ENCODE measurements at places on chromosomes 12 and 14. TPM values are rescaled to one million over a fixed set of nuclear protein-coding genes. Genes with fewer than 3 reads are reported as not detected.

- no peak for DNase-seq
- peaks cover 42% of the 10 kb centered on the region for H3K27me3 ChIP-seq
- H3K4me3 ChIP-seq: no peak overlapping the region
- peaks cover 16% of the 10 kb centered on the region for H3K4me1 ChIP-seq
- no peaks in the 10 kb centered on the region for H3K36me3 ChIP-seq
- no peak overlapping the region for H3K27ac ChIP-seq
Observed at GRCh38 chr12:6696690-6697583, 3.7 kb downstream of the PIANP start.

DNA sequence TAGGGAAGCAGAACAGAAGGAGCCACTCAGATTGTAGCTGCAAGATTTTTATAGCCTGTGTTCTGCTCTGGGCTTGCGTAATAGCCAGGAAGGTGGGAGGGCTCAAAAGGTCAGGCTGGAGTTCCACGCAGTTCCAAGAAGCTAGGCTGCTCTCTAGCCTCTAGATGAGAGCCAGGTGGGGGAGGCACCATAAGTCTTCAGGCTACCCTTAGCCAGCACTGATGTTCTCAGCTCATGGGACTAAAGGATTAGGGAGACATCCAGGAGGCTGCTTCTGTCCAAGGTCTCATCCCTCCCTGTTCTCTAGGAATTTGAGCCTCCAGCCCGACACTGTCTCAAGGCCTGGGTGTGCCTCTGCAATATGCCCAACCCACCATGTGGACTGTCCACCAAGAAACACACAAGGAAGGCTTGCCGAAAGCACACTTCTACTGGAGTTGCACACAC lies 1.7 kb downstream of the LMBR1L start:
- H3K4me3 ChIP-seq: peak overlapping the region; percentile 97
- no peaks in the 10 kb centered on the region for H3K27me3 ChIP-seq
- H3K36me3 ChIP-seq: peaks cover 12% of the 10 kb centered on the region
- H3K4me1 ChIP-seq: peaks cover 24% of the 10 kb centered on the region

DNA sequence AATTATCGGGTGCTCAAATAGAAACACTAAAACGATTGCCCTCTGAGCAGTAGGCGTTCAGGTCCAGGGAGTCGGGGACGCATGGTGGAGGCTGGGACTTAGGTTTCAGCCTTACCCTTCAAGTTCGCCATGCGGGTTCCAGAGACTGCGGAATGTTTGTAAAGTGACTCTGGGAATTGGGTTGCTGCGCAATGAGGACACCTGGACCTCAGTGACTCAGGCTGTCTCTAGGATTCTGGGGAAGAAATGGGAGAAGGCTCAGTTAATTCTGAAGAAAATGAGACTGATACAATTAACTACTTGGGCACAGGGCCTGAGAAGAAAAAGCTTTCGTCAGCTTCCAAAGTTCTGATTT lies 1.1 kb downstream of the LGALS3 start:
- peaks cover 26% of the 10 kb centered on the region for H3K4me1 ChIP-seq
- no peak for DNase-seq
- H3K27me3 ChIP-seq: peaks cover 20% of the 10 kb centered on the region

DNA sequence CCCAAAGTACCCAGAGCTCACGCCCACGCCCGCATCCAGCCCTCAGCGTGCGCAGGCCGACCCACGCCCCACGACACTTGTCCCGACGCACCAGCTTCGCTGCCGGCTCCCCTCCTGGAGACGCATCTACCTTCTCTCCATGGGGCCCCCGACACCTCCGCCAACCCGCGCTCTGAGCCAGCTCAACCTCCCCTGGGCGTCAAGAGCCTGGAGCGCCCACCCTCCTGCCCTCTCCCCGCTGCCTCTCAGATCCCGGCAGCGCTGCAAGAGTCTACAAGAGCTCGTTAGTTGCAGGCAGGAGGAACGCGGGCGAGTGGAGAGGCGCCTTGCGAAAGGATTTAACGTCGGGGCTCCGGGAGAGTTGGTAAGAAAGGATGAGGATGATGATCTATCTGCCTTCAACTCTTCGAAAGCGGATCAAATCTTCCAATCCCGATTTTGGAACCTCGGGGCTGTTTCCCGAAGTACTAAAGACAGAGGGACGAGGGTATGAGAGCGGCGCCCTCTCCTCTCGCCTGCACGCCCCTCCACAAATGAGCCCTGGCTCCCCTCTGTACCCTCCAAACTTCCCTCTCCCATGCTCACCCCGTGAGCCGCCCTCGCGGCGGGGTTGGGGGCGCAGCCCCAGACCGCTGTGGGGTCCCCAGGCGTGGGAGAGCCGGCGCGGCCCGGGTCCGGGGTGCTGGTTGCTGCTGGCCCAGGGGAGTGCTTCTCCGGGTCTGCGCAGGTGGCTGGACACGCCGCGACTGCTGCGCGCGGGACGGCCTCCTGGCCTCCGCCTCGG lies 979 bp downstream of the LTBP2 start:
- H3K27me3 ChIP-seq: peaks cover 51% of the 10 kb centered on the region
- H3K36me3 ChIP-seq: no peaks in the 10 kb centered on the region
- no peak for DNase-seq
- H3K27ac ChIP-seq: no peak overlapping the region
- peak overlapping the region; percentile 44 for H3K4me3 ChIP-seq

GRCh38 chr12:28827861-28828260 lies 321.2 kb upstream of the FAR2 start:
- no peaks in the 10 kb centered on the region for H3K4me1 ChIP-seq
- H3K27ac ChIP-seq: no peak overlapping the region
- no peak overlapping the region for H3K4me3 ChIP-seq

DNA sequence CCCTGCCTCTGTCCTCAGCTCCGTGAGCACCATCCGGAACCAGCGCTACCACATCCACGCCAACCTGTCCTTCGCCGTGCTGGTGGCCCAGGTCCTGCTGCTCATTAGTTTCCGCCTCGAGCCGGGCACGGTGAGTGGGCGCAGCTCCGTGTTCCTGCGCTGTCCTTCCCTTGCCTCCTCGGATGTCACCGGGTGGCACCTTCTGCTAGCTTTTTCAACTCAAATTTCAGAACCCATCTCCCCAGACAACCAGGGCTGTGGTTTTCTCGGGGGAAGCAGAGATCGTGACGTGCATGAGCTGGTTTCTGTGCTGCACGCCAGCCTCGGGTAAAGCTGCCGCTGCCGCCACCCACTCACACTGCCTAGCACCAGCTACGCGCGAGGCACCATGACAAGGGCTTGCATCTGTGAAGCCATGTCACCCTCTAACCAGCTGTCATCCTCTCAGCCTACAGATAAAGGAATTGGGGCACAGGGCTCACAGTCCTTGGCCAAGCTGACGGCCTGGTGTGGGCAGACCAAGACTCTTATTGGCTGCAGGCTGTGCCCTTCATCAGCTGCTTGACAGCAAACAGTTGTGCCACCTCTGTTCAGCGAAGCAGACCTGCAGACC lies 152.1 kb downstream of the ADGRD1 start:
- H3K4me3 ChIP-seq: peak overlapping the region; percentile 40
- peaks cover 6% of the 10 kb centered on the region for H3K27me3 ChIP-seq
- H3K4me1 ChIP-seq: peaks cover 8% of the 10 kb centered on the region
- peak overlapping the region; percentile 52 for H3K27ac ChIP-seq

DNA sequence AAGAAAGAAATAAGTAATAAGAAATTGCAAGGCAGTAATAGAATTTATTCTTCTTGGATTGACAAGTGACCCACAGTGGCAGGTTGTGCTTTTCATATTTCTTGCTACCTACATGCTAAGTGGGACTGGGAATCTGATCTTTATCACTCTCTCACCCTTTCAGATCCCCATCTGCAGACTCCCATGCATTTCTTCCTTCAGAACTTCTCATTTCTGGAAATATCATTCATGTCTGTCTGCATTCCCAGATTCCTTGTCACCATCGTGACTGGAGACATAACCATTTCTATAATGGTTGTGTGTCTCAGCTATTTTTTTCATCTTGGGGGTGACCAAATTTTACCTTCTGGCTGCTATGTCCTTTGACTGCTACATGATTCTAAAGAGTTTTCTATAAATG lies 4.0 kb upstream of the OR6C65 start:
- no peaks in the 10 kb centered on the region for H3K4me1 ChIP-seq
- H3K27me3 ChIP-seq: peaks cover 8% of the 10 kb centered on the region
- no peak overlapping the region for H3K4me3 ChIP-seq
- H3K27ac ChIP-seq: no peak overlapping the region

GRCh38 chr14:100708425-100709288 lies 18.0 kb upstream of the DLK1 start:
- H3K4me1 ChIP-seq: no peaks in the 10 kb centered on the region
- H3K27me3 ChIP-seq: peaks cover 8% of the 10 kb centered on the region
- H3K27ac ChIP-seq: no peak overlapping the region
- no peaks in the 10 kb centered on the region for H3K36me3 ChIP-seq
- no peak for DNase-seq

DNA sequence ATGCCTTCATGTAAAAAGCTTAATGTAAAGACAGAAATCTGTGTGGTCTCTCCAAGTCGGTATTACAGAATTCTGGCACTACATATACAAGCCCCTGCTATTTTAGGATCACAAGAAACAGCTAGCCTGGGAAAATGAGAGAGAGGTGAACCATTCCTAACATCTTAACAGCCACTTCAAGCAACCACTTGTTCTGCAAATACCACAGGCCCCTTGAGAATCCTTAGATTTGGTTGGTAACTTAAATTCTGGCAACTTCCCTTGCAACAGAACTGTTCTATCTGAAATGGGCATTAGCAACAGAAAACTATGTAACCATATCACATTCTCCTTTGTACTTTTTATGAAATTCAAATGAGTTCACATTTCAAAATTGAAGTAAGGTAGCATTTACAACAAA lies 68.5 kb downstream of the SPPL3 start:
- DNase-seq: peak; percentile 48
- no peaks in the 10 kb centered on the region for H3K27me3 ChIP-seq
- peak overlapping the region; percentile 22 for H3K4me3 ChIP-seq
- H3K4me1 ChIP-seq: peaks cover 41% of the 10 kb centered on the region
- H3K36me3 ChIP-seq: peaks cover 4% of the 10 kb centered on the region

- H3K4me3 ChIP-seq: no peak overlapping the region
- H3K27me3 ChIP-seq: peaks cover 8% of the 10 kb centered on the region
- H3K4me1 ChIP-seq: no peaks in the 10 kb centered on the region
Observed at GRCh38 chr14:99347561-99347960, 75.6 kb upstream of the BCL11B start.

DNA sequence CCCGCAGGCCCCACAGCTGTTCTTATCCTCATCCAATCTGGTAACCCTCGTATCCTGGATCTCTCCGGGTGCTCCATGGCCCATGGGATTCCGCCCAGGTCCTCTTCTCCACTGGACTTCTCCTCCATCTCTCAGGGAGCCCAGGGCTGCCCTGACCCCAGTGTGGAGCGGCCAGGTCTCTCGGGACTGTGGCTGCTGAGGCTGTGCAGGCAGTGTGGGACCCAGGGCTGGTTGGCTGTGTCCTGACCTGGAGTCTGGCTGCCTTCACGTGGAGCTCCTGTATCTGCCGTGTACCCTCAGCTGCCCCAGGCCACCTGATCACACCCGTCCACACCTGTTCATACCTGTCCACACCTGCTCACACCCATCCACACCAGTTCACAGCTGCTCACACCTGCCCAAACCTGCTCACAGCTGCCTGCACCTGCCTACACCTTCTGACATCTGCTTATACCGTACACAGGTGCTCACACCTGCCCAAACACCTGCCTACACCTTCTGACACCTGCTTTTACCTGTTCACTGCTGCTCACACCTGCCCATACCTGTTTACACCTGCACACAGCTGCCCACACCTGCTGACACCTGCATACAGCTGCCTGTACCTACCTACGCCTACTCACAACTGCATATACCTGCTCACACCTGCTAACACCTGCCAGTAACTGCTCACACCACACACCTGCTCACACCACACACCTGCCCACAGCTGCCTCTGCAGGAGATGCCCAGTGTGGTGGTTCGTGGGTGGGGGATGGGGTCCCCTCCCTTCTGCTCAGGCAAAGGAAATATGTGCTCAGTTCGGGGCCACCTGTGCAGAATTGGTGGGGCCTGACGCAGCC lies 92.2 kb downstream of the GALNT9 start:
- no peaks in the 10 kb centered on the region for H3K36me3 ChIP-seq
- no peaks in the 10 kb centered on the region for H3K27me3 ChIP-seq
- H3K4me3 ChIP-seq: no peak overlapping the region
- no peak for DNase-seq
- H3K4me1 ChIP-seq: no peaks in the 10 kb centered on the region

- H3K27me3 ChIP-seq: peaks cover 7% of the 10 kb centered on the region
- no peaks in the 10 kb centered on the region for H3K4me1 ChIP-seq
- H3K4me3 ChIP-seq: no peak overlapping the region
- H3K36me3 ChIP-seq: no peaks in the 10 kb centered on the region
Observed at GRCh38 chr14:88232771-88233170, 90.3 kb downstream of the KCNK10 start.

DNA sequence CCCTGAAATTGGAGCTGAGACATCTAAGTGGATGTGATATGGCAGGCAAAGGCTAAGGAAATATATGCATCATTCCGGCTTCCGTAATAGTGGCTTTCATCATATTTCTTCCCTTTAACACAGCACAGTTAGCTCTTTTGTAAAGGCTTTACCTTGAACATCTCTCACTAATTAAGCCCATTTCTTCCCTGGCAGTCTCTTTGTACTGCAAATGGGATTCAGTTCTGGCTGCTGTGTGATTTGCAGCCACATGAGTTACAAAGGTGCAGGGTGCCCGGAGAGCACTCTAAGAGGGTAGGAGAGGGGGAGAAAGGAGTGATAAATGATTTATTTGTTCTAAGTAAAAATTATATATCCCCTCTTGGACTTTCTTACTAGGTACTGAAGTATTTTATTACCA lies 232.1 kb upstream of the CCDC196 start:
- H3K4me1 ChIP-seq: no peaks in the 10 kb centered on the region
- peaks cover 7% of the 10 kb centered on the region for H3K27me3 ChIP-seq
- no peak overlapping the region for H3K27ac ChIP-seq
- H3K36me3 ChIP-seq: no peaks in the 10 kb centered on the region
- DNase-seq: no peak

- no peaks in the 10 kb centered on the region for H3K4me1 ChIP-seq
- H3K36me3 ChIP-seq: no peaks in the 10 kb centered on the region
- no peak overlapping the region for H3K4me3 ChIP-seq
Observed at GRCh38 chr14:104222396-104223036, 84.1 kb downstream of the KIF26A start.

DNA sequence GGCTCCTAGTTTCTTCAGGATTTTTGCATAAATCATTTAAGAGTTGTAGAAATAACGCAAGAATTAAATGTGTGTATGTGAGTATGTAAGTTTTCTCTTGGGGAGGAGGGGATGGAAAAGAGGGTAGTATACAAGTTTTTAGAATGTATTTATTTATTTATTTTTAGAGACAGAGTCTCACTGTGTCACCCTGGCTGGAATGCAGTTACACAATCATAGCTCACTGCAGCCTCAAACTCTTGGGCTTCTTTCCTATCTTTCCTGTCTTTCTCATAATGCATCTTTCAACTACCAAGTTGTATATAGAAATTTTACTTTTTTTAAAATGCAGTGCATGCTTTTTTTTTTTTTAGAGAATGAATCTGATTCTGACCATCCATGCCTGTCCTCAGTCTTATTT lies 269.0 kb upstream of the GARIN2 start:
- no peak overlapping the region for H3K4me3 ChIP-seq
- H3K27me3 ChIP-seq: no peaks in the 10 kb centered on the region
- peaks cover 15% of the 10 kb centered on the region for H3K36me3 ChIP-seq

The CACNA2D4 gene
- total RNA-seq: 6.8 TPM

The PDZRN4 gene
- not detected for total RNA-seq

The GPRC5A gene
- total RNA-seq: not detected

The KRT72 gene
- total RNA-seq: not detected

The GPR68 gene
- total RNA-seq: 4.9 TPM

The KRT78 gene
- total RNA-seq: not detected

The NCKAP5L gene
- total RNA-seq: 5.0 TPM

The FOXG1 gene
- total RNA-seq: not detected

The CFAP54 gene
- 0.09 TPM for total RNA-seq

The FOXN4 gene
- not detected for total RNA-seq

The MYH7 gene
- total RNA-seq: not detected

The KRT75 gene
- total RNA-seq: not detected
